ENCODE measurements at places on chromosomes 4 and X. TPM values are rescaled to one million over a fixed set of nuclear protein-coding genes. Genes with fewer than 3 reads are reported as not detected.

Gene PNMA6A
- total RNA-seq: 1.0 TPM

DNA sequence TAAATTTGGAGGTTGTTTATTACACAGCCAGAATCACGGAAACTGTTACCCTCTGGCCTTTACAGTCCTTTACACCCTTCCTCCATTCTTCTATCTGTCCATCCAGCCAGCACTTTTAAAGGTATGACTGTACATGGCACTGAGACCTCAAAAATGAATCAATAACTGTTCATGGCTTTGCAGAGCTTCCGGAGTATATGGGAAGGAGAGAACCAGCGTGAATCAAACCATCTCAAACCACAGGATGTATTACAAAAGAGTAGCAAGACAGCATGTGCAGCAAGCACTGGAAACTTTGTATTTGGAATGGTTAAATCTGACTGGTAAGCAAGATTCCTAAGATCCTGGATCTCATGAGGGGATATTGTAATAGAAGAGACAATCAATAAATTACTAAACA lies 228.5 kb upstream of the CASK start:
- no peaks in the 10 kb centered on the region for H3K27me3 ChIP-seq
- no peak overlapping the region for H3K27ac ChIP-seq
- no peaks in the 10 kb centered on the region for H3K4me1 ChIP-seq
- no peak for DNase-seq
- H3K4me3 ChIP-seq: no peak overlapping the region
- no peaks in the 10 kb centered on the region for H3K36me3 ChIP-seq

- no peaks in the 10 kb centered on the region for H3K36me3 ChIP-seq
- no peak overlapping the region for H3K4me3 ChIP-seq
- no peak overlapping the region for H3K27ac ChIP-seq
- H3K4me1 ChIP-seq: no peaks in the 10 kb centered on the region
- DNase-seq: no peak
- no peaks in the 10 kb centered on the region for H3K27me3 ChIP-seq
These were observed 9.7 kb upstream of the LSM6 start for GRCh38 chr4:146165840-146166239.

Gene RNF212
- total RNA-seq: 14.7 TPM

DNA sequence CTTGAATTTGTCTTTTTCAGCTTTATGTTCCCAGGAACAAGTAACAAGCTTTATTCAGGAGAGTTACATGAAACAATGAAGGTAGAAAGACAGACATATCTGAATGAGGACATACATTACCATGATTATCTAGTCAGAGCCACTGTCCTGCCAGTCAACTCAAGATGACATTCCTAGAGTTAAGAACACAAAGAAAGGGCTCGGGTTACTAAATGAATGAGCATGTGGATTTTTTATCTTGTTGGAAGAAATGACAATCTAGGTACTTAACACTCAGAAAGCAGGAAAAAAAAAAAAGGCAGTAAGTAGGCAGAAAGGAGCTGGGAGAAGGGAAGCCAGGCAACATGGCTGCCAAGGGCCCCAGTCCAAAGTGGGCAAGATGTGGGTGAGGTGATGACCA lies 28.0 kb upstream of the PACRGL start:
- H3K4me3 ChIP-seq: no peak overlapping the region
- no peak for DNase-seq
- H3K4me1 ChIP-seq: no peaks in the 10 kb centered on the region
- no peaks in the 10 kb centered on the region for H3K27me3 ChIP-seq
- H3K27ac ChIP-seq: no peak overlapping the region

- no peaks in the 10 kb centered on the region for H3K4me1 ChIP-seq
- H3K27me3 ChIP-seq: no peaks in the 10 kb centered on the region
- H3K4me3 ChIP-seq: no peak overlapping the region
- H3K27ac ChIP-seq: no peak overlapping the region
- no peaks in the 10 kb centered on the region for H3K36me3 ChIP-seq
These were observed 470.5 kb downstream of the PCDH7 start for GRCh38 chr4:31190671-31191070.

Gene GLRB
- total RNA-seq: 5.1 TPM

GRCh38 chr4:1751155-1751918 lies 30.0 kb downstream of the TACC3 start:
- DNase-seq: no peak
- peaks cover 38% of the 10 kb centered on the region for H3K4me1 ChIP-seq
- no peaks in the 10 kb centered on the region for H3K27me3 ChIP-seq
- H3K27ac ChIP-seq: no peak overlapping the region
- H3K36me3 ChIP-seq: no peaks in the 10 kb centered on the region
- H3K4me3 ChIP-seq: no peak overlapping the region

Gene ERCC6L
- total RNA-seq: 0.14 TPM

Gene HTRA3
- total RNA-seq: 13.2 TPM

DNA sequence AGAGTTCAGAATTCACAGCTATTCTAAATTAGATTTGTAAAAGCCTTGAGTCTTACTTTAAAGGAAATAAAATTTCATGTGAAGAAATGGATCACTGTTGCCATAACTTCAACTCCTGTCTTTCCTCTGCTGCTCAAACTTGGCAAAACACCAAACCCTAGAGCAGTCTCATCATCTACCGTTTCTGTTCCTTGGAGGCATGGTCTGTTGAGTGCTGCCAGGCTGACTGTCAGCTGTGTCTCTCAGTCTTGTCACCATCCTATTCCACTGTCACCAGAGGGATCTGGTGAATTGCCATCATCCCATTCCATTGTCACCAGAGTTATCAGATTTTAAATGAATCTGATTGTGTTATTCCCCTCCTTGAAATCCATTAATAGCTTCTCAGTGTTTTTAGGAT lies 55.6 kb downstream of the STIM2 start:
- H3K27me3 ChIP-seq: no peaks in the 10 kb centered on the region
- no peak overlapping the region for H3K27ac ChIP-seq
- no peak overlapping the region for H3K4me3 ChIP-seq

Gene RS1
- 5.2 TPM for total RNA-seq

DNA sequence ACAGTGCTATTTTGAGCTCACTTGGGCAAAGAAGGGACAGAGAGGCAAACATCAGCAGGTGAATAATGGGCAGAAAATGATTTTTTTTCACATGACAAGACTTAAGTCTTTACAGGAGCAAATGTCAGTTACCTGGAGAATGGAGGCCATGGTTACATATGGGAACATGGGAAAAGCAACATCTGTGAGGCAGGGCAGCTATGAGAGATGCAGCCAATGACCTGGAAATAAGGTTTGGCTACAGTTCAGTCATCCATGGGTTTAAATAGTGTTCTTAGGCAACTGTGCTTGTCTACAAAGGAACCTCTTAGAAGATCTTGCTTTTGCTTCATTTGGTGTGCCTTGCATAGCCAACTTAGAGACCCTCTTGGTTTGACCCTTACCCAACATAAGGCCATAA lies 490.2 kb upstream of the LCORL start:
- H3K4me1 ChIP-seq: no peaks in the 10 kb centered on the region
- no peaks in the 10 kb centered on the region for H3K36me3 ChIP-seq
- DNase-seq: no peak
- no peak overlapping the region for H3K4me3 ChIP-seq
- no peak overlapping the region for H3K27ac ChIP-seq
- no peaks in the 10 kb centered on the region for H3K27me3 ChIP-seq

- H3K4me1 ChIP-seq: peaks cover 40% of the 10 kb centered on the region
- peak within 1 kb of the TSS; percentile 100 for H3K27ac ChIP-seq
- no peaks in the 10 kb centered on the region for H3K27me3 ChIP-seq
- H3K4me3 ChIP-seq: peak within 1 kb of the TSS; percentile 57
- DNase-seq: peak; percentile 97
- no peaks in the 10 kb centered on the region for H3K36me3 ChIP-seq
These were observed at the start of gene UBE2D3 for GRCh38 chr4:102826890-102827673. TSS of gene UBE2D3 (minus strand) at chr4:102827551. CDS start at chr4:102826508, 1,043 bp downstream.

GRCh38 chr4:183244506-183244905 lies 75.6 kb downstream of the CLDN22 start:
- DNase-seq: no peak
- H3K36me3 ChIP-seq: peaks cover 35% of the 10 kb centered on the region
- no peaks in the 10 kb centered on the region for H3K27me3 ChIP-seq
- no peak overlapping the region for H3K4me3 ChIP-seq

Gene LEF1
- 3.6 TPM for total RNA-seq

DNA sequence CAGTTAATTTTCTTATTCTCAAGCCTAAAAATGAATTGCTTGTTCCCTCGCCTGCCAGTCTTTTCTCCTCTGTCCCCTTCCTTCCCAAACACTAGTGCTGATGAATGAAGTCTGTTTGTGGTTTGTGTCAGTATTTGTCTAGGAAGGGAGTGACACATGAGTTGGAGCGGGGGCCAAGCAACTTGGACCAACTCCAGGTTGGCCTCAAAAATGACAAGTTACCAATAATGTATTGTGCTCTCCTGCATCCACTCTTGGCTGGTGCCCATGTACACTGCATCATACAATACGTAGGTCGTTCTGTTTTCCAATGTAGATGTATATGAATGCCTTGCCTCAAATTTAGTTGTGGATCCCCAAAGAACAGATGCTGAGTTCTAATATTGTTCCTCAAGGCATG lies 223.0 kb upstream of the GPC4 start:
- no peak overlapping the region for H3K4me3 ChIP-seq
- H3K36me3 ChIP-seq: no peaks in the 10 kb centered on the region
- H3K27ac ChIP-seq: no peak overlapping the region

- H3K27ac ChIP-seq: no peak overlapping the region
- H3K4me1 ChIP-seq: no peaks in the 10 kb centered on the region
- no peak for DNase-seq
- no peaks in the 10 kb centered on the region for H3K36me3 ChIP-seq
These were observed 101.9 kb downstream of the QRFPR start for GRCh38 chr4:121278811-121279368.

Gene SULT1E1
- 2.2 TPM for total RNA-seq

DNA sequence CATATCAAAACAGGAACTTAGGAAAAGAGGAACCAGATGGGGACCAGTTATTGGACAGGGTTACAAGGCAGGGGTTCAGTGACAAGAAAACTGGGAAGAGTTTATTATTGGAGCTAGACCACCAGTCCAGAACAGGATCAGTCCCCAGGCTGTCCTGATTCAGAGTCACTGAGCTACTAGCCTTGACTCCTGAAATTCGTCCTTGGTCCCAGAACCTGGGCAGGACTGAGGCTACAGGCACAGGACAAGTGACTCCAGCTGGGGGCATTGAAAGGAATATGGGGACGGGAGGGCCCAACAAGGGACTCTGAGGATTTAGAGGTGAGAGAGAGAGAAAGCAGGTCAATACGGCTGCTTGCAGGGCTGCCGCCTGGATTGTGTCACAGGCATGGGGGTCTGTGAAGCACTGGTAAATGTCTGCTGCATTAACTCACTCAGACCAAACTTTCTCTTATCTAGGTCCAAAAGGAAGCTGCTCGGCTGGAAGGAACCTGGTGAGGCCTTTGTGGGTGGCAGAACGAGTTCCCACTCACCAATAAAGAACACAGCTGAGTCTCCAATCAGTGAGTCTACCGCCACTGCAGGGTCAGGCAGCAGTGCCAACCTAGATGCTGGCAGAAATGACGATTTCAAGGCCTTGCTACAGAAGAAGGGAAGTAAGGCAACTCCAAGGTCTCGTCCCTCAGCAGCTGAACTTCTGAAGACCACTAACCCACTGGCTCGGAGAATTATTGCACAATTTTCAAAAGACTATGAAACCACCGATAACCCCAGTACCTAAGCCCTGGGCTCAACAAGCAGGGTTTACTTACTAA lies 11.3 kb upstream of the RTL5 start:
- H3K27ac ChIP-seq: no peak overlapping the region
- no peaks in the 10 kb centered on the region for H3K27me3 ChIP-seq
- DNase-seq: no peak
- no peaks in the 10 kb centered on the region for H3K36me3 ChIP-seq

Gene SLITRK2
- 1.00 TPM for total RNA-seq

Gene MAGEB2
- total RNA-seq: not detected

Gene YIPF7
- not detected for total RNA-seq

- no peaks in the 10 kb centered on the region for H3K36me3 ChIP-seq
- H3K4me1 ChIP-seq: no peaks in the 10 kb centered on the region
- DNase-seq: no peak
- no peaks in the 10 kb centered on the region for H3K27me3 ChIP-seq
These were observed 1911.7 kb downstream of the PCDH7 start for GRCh38 chr4:32631831-32632230.

DNA sequence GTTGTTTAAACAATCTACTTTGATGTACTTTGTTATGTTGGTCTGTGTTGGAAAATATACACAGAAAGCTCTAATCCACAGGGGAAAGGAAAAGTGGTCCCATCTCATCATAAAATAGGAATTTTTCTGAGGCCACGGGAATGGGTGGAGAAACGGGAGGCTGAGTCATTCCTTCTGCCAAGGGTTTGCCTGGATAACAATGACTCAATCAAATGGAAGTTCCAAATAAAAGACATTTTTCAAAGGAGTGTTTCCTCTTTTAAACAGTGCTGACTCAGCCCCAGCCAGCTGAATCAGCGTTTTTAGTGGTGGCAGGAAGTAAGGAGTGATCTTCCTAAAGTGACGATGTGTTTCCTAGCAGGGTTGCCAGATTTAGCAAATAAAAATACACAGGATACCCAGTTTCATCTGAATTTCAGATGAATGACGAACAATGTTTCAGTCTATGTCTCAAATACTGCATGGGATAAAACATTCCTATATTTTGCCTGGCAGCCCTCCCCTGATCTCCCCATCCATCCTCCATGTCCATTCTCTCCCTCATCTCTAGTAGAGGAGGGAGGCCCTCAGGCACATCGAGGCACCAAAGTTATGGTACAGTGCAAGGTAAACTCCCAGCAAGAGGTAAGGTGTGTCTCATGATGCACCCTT lies 345.4 kb upstream of the GATB start:
- H3K27ac ChIP-seq: peak overlapping the region; percentile 9
- H3K36me3 ChIP-seq: no peaks in the 10 kb centered on the region
- H3K4me3 ChIP-seq: no peak overlapping the region
- no peaks in the 10 kb centered on the region for H3K27me3 ChIP-seq
